ENCODE measurements at places on chromosomes 2 and 18.

DNA sequence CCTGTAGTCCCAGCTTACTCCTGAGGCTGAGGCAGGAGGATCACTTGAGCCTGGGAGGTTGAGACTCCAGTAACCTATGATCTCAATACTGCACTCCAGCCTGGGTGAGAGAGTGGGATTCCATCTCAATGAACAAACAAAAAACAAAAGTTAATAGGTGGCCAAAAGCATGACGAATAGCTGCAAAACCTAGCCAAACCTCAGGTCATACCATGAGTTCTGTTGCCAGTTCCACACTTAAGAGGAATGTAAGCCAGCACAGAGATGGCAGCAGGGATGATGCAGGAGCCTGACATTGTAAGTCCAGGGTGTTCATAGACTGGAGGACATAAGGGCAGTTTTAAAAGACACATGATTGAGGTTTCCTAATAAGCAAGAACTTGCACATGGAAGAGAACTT lies 55.3 kb upstream of the RMDN2 start:
- DNase-seq = no peak

- no peak for DNase-seq
Observed at GRCh38 chr2:108829578-108830310, 43.2 kb downstream of the CCDC138 start.

DNA sequence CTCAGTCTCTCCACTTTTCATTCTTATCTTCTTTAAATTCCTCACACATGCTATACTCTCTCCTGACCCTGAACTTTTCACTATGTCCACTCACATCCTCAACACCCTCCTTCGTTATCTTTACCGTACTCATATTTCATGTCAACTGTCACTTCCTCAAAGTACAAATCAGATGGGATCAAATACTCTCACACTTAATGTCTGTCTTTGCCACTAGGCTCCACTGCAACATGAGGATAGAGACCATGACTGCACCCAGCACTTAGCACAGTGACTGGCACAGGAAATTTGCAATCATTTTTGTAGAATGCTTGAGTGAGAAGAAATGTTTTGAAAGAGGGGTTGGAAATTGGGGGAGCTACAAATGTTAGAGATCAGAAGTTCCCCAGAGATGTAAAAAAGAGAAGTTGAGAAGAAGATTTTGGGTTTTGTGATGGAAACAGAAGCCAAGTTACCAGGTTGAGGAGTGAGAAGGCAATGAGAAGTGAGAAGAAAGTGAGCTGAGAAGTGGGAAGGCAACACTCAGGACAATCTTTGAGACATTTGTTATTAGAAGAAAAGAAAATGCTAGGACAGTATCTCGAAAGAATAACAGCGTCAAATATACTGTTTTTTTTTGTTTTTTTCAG lies 87.0 kb downstream of the CCDC141 start:
- DNase-seq = no peak

DNA sequence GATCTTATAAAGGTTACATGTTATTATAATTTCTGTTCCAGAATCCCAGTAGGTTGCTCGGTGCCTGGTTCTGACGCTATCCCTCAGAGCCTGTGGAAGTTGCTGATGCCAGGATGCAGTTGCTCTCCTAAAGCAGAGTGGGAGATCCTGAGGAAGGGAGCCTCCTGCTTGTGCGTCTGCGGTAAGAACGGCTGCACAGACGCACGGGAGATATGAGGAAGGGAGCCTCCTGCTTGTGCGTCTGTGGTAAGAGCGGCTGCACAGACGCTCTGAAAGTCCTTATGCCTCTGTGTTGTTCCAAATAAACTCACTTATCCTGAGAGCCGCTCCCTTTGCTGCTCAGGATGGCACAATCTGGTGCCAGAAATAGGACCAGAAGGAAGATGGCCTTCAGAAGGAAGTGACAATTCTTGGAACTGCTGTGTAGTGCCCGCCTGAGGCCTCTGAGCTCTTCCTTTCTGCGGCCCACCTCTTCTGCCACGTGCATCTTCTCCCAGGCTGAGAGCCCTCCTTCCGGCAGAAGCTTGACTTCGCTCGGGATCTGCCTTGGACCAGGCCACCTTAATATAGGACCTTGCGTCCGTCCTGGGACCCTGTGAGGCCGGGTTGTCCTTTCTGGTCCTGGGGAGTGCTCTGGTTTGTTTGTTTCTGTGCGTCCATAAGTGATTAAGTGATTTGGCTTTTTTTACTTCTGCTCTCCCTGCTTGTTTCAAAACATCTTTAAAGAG lies 89.5 kb downstream of the RTP5 start:
- no peak for DNase-seq

- no peak for DNase-seq
Observed at GRCh38 chr2:95260028-95261023, 13.9 kb upstream of the PROM2 start.

GRCh38 chr2:236674646-236675045 lies 105.0 kb downstream of the ACKR3 start:
- DNase-seq = no peak

- no peak for DNase-seq
Observed at GRCh38 chr18:6731222-6731596, 1.7 kb downstream of the ARHGAP28 start.

DNA sequence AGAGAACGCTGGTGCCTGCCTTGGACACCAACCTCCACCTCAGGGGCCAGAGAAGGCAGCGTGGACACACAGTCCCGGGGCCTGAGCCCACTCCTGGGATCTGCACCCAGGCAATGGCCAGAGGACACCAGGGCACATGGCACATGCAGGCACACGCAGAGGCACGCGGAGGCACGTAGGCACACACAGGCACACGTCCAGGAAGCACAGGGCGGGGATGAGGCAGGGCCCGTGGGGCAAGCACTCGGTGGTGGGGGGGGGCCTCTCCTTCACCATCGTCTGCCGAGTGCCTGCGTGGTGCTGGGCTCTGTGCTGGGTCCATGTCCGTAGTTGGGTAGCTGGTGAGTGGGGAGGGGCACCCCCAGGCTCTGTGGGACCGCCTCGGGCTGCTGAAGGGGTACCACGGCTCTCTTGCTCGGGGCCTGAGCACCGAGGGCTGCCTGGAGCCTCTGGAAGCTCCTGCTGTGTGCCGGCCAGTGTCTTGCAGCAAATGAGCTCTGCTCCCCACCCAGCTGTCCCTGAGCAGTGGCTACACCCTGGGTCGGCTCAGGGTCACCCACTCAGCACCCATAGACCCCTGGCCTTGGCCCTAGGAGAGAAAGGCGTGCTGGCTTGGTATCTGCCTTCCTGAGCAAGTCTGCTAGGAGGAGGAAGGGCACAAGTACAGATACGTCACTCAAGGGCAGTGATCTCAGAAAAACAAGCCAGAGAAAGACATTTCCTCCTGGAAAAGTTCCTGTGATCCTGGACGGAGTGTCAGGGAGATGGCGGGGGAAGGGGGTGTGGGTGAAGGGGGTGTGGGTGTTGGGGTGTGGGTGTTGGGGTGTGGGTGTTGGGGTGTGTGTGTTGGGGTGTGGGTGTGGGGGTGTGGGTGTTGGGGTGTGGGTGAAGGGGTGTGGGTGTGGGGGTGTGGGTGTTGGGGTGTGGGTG lies 26.4 kb downstream of the RTP5 start:
- DNase-seq = no peak

- no peak for DNase-seq
Observed at GRCh38 chr2:49686897-49687442, 532.7 kb upstream of the FSHR start.

DNA sequence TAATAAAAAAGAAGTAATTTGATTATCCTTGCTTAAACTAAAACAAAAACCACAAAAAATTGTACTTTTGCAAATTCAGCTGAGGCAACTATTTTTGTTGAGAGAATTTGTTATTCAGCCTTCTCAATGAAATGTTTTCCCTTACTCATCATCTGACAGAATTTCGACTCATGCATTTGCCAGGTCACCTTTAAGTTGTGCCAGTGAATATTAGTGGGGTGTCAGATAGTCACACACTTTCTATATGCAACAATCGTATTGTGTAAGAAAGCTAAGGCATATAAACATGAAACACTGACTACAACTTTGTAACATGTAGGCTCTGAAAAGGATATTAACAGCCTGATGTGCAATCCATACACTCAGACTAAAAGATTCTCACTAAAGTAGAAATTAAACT lies 1653.1 kb upstream of the SLC39A10 start:
- DNase-seq = no peak

DNA sequence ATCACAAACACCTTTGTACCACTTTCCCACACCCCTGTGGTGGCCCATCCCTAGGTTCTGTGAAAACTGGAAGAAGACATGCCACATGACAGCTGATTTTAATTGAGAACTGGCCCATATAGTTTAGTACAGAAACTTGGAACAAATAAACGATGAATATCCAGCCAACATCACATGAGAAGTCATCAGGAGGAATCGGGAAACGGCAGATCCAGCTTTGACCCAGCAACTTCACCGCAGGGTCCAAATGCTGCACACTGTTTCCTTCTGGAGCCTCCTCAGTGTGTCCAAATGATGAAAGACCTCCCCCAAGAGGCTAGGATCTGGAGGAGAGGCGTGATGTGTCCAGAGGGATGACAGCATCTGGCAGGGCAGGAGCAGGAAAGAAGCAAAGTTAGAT lies 75.5 kb downstream of the COPS8 start:
- no peak for DNase-seq

- DNase-seq = no peak
Observed at GRCh38 chr18:53864770-53865169, 359.7 kb downstream of the MBD2 start.

- DNase-seq = no peak
Observed at GRCh38 chr2:7896940-7897487, 784.8 kb upstream of the ID2 start.

DNA sequence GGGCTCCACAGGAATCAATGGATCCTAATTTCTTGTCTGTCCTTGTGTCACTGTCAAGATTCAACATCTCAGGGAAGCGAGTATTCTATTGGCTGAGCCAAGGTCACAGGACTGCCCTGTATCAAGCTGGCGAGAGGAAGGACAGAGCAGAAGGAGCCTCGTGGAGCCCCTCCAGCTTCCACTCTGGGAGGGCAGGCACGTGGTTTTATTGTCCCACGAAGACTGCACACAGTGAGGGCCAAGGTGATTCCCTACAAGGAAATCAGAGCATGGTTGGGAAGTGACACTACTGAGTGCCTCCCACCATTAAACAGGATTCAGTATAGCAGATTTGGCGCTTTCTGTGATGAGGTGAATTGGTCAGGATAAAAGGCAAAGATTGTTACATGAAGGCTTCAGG lies 302.4 kb upstream of the CXCR4 start:
- DNase-seq = peak; percentile 30

DNA sequence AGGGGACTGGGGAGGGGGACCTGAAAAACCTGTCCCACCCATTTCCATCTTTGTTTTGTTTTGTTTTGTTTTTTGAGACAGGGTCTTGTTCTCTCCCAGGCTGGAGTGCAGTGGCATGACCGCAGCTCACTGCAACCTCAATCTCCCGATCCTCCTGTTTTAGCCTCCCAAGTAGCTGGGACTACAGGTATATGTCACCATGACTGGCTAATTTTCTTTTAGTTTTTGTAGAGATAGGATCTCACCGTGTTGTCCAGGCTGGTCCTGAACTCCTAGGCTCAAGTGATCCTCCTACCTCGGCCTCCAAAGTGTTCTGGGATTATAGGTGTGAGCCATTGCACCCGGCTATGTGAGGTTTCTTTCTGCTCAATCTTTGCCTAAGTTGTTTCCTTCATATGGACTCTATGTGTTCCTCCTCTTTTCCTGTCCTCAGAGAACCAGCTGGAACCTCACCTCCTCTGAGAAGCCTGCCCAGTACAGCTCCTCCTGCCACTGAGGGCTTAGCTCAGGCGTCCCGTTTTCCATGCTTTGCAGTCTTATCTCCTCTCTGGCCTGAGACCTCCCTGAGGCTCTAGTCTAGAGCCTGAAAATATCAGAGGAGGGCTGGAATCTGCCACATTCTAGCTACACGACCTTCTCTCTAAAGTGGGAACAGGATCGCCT lies 74.8 kb downstream of the HS1BP3 start:
- no peak for DNase-seq

DNA sequence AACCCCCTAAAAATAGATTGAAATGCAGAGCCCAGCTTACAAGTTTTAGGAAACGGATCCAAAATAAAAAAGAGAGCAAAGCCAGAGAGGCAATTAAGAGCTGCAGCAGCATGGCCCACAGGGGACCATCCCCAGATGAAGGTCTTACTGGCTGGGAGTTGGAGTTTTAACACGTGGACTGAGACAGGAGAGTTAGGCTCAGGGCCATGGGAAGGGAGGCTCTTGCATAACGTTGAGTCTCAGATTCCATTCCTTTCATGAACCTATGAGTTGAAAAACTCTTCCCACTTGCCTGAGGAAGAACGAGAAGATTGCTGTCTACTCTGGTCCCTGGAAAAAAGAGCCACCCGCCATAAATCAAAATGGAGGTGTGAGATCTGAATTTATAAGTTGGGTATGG lies 101.8 kb upstream of the NDUFV2 start:
- DNase-seq = no peak

GRCh38 chr2:230172852-230173251 lies 46.9 kb downstream of the SP110 start:
- DNase-seq = no peak

DNA sequence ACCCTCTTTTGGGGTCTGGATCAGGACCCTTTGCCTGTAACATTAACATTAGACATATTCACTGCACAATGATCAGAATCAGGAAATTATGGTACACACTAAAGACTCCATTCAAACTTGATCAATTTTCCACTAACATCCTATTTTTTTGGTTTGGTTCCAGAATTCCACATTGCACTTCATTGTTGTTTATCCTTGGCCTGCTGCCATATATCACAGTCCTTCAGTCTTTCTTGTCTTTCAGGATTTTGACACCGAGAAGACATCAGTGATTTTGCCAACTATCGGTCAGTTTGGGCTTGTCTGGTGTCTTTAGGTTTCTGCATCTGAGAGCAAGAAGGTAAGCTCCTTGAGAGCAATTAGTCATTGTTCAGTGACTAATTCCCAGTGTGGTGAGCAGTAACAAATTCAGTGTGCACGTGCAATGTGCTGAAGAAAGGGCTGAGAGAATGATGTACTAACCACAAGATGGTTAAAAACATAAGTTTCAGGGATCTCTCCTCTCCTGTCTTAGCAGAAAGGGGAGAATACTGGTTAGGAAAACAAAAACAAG lies 23.5 kb downstream of the MARCHF4 start:
- no peak for DNase-seq

- DNase-seq = no peak
Observed at GRCh38 chr2:30605197-30605596, 158.2 kb downstream of the LCLAT1 start.

DNA sequence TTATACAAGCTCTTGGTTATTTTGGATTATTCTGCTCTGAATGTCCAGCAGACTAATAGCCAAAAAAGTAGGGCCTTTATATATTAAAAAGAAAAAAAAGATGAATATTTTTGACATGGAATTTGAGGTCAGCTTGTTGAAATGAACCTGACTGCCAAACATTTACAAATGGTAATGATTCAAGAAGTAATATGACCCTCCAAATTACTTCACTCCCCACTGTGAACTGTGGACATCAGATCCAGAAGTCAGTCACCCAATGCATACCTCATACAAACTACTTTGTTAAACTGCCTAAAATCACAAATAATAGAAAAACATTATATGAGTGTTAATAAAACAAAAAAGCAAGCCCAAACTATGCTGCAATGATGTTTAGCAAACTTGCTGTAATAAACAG lies 10.0 kb downstream of the EPG5 start:
- no peak for DNase-seq

GRCh38 chr2:231357048-231357447 lies 38.5 kb upstream of the B3GNT7 start:
- DNase-seq = no peak
